ENCODE measurements at places on chromosomes 7 and 10. TPM values are rescaled to one million over a fixed set of nuclear protein-coding genes. Genes with fewer than 3 reads are reported as not detected.

DNA sequence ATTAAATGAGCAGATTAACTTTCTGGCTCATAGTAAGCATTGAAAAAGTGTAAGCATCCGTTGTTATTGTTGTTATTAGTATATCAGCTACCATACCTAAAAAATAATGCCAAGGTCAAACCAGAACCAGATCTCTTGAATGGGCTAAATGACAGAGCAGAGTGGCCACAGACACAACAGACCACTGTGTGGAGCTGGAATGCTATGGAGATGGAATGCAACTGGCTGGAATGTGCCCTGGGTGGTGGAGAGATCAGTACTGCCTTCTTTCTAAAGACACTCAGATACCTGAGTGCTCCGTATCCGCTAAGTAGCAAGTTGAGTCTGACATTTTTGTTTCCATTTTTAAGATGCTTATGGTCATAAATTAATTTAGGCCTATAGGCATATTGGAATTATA is 20.5 kb upstream of the DNAJB12 start:
- no peaks in the 10 kb centered on the region for H3K36me3 ChIP-seq
- no peaks in the 10 kb centered on the region for H3K4me1 ChIP-seq
- no peak overlapping the region for H3K4me3 ChIP-seq
- peak; percentile 41 for DNase-seq

IRF5 gene
- total RNA-seq, result 0.33 TPM

- H3K36me3 ChIP-seq, result no peaks in the 10 kb centered on the region
- H3K27me3 ChIP-seq, result no peaks in the 10 kb centered on the region
- no peak for DNase-seq
- H3K27ac ChIP-seq, result no peak overlapping the region
- H3K4me1 ChIP-seq, result no peaks in the 10 kb centered on the region
Measured at GRCh38 chr7:37312608-37313007, 136.1 kb downstream of the ELMO1 start.

C10orf71 gene
- not detected for total RNA-seq

DNA sequence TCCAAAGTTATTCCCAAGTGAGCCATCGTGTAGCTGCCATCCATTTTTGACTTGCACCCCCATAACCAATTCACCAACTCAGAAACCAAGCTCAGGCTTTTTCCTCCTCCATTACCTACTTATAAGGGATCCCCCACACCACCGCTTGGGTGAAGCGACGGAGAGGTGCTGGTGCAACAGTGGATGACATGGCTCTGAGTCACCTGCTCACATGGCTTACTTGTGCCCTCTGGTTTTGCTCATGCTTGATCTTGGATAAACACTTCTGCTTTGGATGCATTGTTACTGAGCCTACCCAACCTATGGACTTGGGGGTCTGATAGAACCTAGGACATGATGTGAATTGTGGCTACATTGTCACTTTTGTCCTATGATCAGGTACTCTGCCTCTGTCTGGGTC is 12.0 kb upstream of the AKR1B1 start:
- no peaks in the 10 kb centered on the region for H3K36me3 ChIP-seq
- no peak overlapping the region for H3K27ac ChIP-seq
- H3K4me1 ChIP-seq, result peaks cover 2% of the 10 kb centered on the region

BBIP1 gene
- total RNA-seq, result 31.7 TPM

GRCh38 chr10:95229724-95230627 is 35.9 kb downstream of the ACSM6 start:
- peaks cover 4% of the 10 kb centered on the region for H3K36me3 ChIP-seq
- peak overlapping the region; percentile 86 for H3K27ac ChIP-seq
- DNase-seq, result peak; percentile 94
- peaks cover 9% of the 10 kb centered on the region for H3K4me1 ChIP-seq

HTR5A gene
- not detected for total RNA-seq

OR2F2 gene
- total RNA-seq, result not detected

- no peak overlapping the region for H3K27ac ChIP-seq
- DNase-seq, result no peak
- no peaks in the 10 kb centered on the region for H3K27me3 ChIP-seq
- H3K4me1 ChIP-seq, result no peaks in the 10 kb centered on the region
Measured at GRCh38 chr10:123855008-123855684, 36.5 kb downstream of the CPXM2 start.

LRIT1 gene
- not detected for total RNA-seq

Data from fibroblast of lung (primary cell).